ENCODE measurements at places on chromosomes 1 and 21.

DNA sequence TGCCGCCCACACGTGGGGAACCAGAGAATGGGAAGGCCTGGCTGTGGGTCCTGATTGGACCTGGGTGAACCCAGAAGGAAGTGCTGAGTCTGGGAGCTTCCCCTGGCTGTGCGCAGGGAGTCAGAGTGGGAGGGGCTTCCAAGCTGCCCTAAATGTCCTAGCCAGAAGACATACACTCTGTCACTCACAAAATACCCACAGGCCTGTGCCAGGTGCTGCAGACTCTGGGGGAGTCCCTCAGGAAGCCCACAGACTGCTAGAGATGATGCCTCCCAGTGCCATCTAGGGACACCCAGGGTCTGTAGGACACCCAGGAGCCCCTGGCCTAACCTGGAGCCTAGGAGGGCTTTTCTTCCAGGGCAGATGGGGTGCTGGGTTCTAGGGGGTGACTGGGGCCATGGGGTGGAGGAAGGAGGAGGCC, 33.7 kb upstream of the LRP8 start:
- DNase-seq: no peak

DNA sequence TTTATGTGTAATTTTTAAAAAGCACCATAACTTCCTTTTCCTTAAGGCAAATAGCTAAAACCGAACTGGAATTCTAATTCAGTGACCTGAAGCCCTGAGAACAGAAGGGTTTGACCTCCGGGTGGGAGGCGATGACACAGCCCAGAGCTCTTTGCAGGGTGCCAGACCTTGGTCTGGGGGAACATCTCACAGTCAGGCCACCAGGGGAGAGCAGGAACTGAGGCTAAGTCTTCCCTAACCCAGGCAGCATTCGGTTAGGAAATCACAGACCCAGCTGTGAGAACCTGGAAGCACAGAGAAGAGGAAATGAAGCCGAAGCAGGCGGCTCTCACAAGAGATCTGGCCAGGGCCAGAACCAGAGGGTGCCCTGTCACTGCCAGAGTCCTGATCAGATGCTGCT, 444.8 kb downstream of the TTLL7 start:
- DNase-seq: no peak

GRCh38 chr1:238658763-238659162, 727.6 kb upstream of the CHRM3 start:
- DNase-seq: no peak

- no peak for DNase-seq
These were observed 34.9 kb upstream of the ARHGEF16 start for GRCh38 chr1:3419415-3420204.

DNA sequence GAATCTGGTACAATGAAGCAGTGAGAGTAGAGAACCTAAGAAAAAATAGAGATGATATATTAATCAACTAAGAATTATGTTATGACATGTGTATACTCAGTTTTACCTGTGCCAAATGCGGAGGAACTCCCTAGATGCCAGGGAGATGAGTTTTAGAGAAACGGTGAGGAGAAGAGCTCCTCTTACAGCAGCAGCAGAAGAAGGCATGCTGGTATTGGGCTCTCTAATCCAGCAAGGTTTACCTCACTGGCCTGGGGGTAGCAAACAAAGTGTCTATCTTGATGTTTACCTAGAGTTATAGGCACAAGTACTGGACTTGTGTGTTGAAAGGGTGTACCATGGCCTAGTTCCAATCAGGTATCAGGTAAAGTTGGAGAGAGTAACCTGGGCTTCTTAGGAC, 28.9 kb upstream of the DEPDC1 start:
- no peak for DNase-seq

- no peak for DNase-seq
These were observed 48.4 kb downstream of the HENMT1 start for GRCh38 chr1:108612496-108612895.

DNA sequence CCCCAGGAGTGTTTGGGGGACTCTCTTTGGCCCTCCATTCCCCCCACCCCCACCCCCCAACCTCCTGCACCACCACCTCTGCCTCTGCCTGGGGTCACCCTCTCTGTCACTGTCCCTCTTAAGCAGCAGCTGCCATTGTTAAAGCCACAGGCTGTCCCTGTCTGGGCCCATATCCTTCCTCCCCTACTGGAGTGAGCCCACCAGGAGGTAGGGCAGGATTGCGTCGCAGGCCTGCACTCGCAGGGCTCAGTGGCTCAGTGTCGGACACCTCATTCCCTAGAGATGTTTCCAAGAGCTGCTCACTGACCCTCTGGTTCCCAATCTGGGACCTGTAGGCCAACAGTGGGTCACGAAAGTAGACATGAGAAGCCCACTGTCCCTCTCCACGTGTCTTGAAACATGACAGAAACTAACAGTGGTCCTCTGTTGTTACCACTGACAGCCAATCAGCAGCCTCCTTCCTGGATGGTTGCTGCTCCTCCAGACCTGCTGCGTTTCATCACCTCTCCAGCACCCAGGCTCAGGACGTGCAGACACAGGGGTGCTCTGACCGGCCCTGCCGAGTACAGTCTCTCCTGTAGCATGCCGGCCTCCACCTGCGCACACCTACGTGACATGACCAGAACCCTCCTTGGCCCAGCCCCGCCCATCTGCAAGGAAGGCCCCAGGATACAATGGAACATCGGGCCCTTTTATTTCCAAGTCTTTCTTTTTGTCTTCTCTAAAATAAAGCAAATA, 7.7 kb downstream of the PRDM15 start:
- no peak for DNase-seq

DNA sequence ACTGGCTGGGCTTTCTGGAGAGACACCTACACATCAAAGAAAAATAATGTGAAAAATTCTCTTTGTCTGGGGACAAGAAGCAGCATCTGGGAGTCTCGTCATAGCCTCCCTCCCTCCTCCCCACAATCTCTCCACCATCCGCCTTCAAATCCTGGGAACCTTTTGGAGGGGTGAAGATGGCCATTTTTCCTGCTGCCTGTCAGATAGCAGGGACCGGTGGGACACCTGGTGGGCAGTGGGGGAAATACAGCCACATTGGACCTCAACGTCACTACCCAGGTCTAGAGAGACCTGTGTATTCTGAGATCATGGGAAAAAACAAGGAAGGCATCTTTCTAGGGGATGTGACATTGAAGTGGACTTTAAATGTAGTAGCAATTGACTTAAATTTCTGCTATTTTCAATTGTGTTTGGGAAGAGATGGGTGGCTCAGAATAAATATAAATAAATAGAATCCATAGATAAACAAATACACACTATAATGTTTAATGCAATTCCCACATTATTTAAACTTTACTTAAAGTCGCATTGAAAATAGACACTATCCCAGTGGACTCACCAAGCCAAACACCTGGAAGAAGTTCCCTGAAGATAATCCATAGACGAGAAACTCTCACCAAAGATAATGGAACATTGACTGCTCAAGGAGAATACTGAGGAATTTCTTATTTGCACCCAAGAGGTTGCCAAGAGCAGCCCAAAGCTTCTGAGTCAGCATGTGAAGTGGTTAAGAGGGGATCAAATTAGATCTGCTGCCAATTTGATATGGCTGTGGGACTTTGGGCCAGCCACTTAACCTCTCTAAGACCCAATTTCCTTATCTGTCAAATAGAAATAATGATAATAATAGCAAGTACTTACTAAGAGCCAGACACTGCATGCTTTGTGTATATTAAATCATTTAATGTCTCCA, 147.6 kb upstream of the CAMK1G start:
- no peak for DNase-seq

DNA sequence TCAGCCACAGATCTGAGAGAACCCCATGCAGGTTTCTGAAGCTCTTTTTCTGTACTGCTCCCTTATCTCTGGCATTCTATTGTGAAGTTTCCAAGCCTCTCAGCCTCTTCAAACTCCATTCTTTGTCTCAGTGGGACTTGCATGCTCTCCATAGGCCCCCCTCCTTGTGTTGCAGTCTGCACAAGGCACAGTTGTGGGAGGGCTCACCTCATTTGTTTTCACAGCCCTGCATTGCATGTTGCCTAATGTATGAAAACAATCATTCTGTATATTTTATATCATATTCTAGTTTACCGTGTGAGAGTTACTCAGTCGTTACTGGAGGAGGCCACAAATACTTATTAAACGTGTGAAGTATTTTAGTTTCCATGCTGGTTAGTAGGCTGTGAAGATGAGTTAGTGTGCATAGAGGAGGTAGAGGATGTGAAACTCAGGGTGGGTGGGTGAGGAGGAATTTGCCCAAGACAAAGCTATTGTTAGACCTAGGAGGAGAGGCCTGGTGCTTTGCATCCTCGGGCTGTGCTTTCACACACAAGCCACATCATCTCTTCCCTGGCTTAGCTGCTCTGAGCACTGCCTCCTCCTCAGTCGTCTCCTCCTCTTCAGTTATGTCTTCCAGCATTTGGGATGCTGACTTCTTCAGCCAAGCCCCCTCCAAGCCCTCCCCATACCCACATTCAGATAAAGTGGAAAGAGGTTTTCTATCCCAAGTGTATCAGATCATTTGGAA, 7.8 kb upstream of the CHI3L2 start:
- DNase-seq: no peak

DNA sequence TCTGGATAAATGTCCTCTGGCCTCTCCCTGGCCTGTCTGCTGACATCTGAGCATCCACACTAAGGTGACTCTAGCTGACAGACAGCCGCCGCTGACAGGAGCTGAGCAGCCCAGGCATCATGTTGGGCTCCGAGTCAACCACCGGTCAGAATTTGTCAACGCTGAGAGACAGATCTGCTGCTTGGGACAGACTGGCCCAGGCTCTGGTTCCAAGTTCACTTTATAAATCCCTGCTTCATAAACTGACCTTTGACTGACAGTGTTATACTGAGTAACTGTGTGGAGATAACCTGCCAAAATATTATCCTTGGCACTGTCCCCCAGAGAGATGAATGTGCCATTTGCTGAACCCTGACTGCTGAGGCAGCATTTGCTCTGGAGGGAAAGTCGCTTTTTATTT, 616.7 kb downstream of the NPHP4 start:
- no peak for DNase-seq

DNA sequence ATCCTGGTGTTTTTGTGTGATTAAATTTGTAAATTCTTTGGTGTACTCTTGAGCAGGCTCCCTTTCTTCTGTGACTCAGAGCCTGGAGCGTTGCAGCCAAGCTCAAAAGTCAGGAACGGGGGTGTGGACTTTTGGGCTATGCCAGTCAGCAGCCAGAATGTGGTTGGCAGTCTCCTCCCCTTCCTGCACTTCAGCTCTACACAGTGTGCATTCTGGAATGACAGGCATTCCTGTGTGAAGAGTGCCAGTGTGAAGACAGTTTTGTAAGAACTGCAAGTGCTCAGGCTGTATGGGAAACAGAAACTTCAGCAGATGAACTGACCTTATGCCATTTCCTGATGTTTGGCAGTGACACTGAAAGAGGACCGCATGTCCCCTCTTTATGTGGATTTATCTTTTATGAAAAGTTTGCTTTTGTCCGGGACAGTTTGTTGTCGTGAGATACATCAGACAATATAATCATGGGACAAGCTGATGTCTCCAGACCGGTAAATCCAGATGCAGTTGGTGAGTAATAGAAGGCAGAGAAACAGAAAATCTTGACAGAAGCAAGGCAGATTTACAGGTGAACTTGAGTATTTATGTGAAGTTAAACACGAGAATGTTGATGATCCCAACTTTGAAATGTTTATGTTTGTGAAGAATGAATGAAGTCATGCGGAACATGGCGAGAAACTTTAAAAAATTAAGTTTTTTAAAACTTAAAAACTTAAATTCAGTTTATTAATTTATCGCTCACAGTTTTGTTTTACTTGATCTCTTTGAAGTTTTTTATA, 67.7 kb upstream of the RCC1 start:
- DNase-seq: no peak

DNA sequence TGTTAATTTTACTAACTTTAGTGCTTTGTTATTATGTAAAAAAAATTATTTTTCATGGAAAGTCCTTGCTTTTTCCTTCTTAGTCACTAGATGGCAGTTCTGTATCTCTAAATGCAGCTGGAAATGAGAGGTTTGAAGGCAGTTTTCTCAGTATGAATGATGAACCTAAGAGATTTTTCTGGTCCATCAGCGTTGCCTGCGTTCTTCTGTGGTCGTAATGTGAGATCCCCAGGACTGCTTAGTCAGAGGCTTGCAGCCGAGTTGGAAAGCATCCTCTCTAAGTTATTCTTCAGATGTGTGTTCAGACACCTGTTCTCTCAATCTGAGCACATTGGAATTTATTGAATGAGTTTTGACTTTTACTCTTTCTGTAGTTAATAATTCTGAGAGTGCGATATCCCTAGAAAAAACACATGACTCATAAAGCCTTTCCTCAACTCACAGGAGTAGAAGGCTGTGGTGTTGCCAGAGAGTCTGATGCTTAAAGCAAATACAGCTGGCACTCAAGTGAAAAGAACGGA, 99.3 kb downstream of the FMN2 start:
- no peak for DNase-seq

DNA sequence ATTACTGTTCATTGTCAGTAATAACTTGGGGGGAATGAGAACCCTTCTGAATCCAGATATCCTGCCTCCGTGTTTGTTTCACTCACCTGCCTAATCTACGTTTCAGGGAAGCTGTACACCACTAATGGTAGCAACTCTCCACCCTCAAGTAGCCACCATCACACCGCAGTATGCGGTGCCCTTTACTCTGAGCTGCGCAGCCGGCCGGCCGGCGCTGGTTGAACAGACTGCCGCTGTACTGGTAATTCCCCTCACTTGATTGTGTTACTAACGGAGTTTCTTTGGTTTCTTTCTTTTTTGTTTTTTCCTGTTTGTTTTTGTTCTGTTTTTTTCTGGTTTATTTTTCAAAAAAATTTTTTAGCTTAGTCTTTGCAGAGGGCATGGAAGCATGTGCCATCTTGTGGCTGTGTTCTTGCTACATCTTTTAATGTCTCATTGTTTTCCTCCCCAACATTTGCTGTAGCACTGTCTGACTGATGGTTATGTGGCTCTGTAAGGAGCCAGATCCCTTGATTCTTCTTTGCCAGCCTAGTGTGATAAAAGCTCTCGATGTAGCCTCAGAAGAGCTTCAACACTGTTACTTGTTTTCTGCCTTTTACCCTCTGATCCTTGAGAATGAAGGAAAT, 15.9 kb upstream of the OLFML3 start:
- DNase-seq: no peak

- no peak for DNase-seq
These were observed 32.9 kb downstream of the CD58 start for GRCh38 chr1:116537898-116538297.

DNA sequence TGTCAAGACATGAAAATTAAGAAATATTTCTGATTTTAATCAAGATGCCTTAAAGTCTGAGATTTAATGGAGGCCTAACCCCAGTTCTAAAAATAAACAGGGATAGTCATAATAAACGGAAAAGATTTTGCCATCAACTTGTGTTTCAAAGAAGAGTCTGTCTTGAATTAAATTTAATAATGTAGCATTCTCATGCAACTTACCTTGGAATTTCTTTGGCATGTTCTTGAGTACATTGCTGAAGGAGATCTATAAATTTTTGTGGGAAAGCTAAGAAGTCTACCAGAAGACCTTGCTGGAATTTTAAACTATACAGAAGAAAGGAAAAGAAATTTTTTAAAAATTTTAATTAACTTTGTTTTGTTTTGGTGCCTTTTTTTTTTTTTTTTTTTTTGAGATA, 10.6 kb downstream of the SASS6 start:
- no peak for DNase-seq

- DNase-seq: no peak
These were observed 30.8 kb upstream of the PLCH2 start for GRCh38 chr1:2445162-2445822.

Data from activated effector memory CD4-positive, alpha-beta T cell treated with Interleukin-2 at 50 U/mL for 16 hours (primary cell).